ENCODE measurements at places on chromosomes 1 and 21.

GRCh38 chr1:100584761-100585745 lies 47.1 kb downstream of the GPR88 start:
- DNase-seq = no peak

DNA sequence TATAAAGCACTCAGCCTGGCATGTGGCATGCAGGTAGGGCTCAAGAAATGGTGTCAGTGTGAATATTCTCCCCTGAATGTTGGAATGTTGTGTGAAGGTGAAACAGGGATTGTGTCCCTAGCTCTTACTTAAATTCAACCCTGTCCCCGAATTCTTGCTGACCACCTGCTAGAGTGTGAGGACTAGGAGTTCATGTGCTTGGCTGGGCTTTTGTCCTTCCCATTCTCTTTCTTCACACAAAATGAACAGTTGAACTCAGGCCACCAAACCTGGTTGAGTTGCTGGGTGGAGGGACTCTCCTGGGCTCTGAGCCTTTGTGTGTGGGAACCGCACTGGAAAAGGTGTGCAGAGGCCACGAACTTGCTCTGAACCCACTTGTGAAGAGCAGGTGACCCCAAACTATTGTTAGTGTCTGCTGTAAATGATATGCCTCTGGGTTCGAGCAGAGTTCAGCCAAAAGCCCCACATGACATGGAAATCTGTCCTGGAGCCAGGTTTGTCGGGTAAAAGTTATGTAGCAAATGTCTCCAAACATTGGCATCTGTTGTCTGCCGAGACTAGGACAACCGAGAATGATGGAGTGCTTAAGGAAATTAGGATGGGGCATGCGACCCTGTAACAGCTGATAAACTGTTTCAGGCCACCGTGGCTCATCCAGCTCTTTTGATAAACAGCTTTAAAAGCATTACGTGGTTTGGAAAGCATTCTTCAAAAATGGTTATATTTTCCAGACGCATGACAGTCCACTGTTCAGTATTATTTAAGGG lies 144.2 kb downstream of the DHRS3 start:
- no peak for DNase-seq

- DNase-seq = no peak
Observed at GRCh38 chr1:3069491-3070308, 697 bp downstream of the PRDM16 start.

DNA sequence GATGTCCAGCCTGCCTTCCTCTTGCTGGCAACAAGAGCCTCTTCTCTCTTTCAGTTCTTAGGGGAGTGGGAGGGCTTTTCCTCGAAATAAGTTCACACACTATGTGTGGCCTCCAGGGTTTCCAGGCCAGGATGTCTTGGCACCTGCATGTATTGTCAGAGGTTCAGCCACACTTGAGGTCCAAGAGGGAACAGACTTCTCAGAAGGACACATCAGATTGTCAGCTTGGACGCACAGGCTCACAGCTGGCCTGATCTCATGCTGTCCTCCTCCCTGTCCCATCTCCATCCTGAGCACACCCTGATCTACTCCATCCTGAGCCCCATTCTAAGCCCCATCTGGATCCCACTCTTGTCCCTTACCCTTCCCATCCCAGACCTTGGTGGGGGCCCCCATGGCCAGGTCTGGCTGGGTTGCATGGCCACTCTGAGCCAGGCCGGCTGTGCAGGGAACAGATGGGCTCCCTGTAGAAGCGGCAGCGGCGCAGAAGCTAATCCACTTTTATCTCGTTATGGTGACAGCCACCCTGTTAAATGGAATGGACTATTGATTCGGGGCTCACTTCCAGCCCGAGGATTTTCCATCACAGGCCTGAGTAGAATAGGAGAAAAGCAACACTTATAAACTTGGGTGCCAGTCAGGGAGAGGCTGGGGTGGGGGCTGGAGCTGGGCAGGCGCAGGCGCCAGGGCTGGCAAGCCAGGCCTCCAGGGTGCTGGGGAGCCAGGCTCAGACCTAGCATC lies 85.1 kb upstream of the CSF3R start:
- DNase-seq = no peak

GRCh38 chr1:243740255-243740999 lies 109.6 kb downstream of the AKT3 start:
- DNase-seq = no peak

DNA sequence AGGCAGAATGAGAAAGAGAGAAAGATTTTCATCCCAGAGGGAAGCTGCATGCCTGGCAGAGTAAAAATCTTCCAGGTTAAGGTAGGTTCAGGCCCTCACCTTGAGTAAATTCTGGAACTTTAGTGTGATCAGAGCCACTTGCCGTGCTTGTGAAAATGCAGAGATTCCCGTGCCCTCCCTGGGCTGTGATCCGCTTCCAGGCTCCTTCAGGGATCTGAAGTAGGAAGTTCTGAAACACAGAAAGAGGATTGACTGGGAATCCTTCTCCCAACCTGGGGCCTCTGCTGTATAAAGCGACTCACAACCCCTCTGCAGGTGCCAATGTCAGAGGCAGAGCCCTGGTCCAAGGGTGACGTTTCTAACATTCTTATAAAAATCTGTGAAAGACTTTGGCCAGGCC lies 26.6 kb downstream of the NUAK2 start:
- DNase-seq = no peak

DNA sequence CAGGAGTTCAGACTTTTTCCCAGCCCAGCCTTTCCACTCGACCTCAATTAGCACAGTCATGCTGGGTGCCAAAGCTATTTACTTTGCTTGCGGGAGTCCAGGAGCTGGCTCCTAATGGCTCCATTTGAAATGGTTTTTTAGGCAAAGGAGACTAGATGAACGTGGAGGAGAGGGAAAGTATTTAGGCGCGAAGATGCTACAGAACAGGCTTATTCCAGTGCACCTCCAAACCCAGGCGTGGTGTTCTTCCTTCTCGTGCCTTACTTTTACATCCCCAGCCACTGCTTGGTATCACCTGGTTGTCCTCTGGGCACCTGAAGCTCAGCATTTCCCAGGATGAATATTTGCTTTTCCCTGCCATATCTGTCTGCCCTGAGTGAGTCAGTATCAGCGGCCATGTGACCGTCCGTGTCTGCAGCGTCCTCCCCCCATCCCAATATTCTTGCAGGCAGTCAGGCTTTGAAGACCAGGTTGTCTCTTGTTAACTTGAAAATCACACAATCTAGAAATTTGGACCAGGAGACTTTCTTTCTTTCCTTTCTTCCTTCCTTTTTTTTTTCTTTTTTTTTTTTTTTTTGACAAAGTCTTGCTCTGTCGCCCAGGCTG lies 198.5 kb downstream of the DYRK1A start:
- no peak for DNase-seq

DNA sequence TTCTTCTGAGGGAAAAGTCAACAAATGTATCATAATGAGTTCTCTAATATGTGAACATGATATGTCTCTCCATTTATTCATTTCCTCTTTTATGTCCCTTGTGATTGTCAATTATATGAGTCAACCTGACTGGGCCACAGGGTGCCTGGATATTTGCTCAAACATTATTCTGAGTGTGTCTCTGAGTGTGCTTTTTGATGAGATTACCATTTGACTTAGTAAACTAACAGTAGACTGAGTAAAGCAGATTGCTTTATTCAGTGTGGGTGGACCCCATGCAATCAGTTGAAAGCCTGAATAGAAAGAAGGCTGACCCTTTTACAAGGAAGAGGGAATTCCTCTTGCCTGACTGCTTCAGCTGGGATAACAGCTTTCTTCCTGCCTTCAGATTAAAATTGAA lies 142.6 kb downstream of the SLC35F3 start:
- no peak for DNase-seq

- DNase-seq = no peak
Observed at GRCh38 chr1:32242341-32242851, 4.6 kb upstream of the FAM167B start.

- no peak for DNase-seq
Observed at GRCh38 chr1:32858791-32859190, 11.9 kb downstream of the FNDC5 start.

GRCh38 chr1:13864760-13865159 lies 164.8 kb downstream of the PRDM2 start:
- no peak for DNase-seq

- DNase-seq = no peak
Observed at GRCh38 chr1:201219481-201220387, 29.1 kb downstream of the IGFN1 start.

DNA sequence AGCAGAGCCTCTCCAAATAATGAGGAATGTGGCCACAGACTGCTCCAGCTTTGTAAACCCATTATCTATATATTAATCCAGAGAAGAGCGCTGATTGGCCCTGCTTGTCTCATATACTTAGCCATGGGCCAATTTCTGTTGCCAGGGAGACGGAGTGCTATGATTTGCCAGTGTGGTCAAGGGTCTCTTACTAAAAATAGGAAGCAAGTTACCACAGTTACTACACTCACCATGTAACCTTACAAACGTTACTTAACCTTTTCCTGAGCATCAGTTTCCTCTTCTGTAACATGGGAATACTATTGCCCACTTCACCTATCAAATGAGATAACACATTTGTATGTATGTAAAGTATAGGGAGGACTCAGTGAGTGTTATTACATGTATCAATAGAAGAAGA lies 7.7 kb upstream of the S100A2 start:
- no peak for DNase-seq

DNA sequence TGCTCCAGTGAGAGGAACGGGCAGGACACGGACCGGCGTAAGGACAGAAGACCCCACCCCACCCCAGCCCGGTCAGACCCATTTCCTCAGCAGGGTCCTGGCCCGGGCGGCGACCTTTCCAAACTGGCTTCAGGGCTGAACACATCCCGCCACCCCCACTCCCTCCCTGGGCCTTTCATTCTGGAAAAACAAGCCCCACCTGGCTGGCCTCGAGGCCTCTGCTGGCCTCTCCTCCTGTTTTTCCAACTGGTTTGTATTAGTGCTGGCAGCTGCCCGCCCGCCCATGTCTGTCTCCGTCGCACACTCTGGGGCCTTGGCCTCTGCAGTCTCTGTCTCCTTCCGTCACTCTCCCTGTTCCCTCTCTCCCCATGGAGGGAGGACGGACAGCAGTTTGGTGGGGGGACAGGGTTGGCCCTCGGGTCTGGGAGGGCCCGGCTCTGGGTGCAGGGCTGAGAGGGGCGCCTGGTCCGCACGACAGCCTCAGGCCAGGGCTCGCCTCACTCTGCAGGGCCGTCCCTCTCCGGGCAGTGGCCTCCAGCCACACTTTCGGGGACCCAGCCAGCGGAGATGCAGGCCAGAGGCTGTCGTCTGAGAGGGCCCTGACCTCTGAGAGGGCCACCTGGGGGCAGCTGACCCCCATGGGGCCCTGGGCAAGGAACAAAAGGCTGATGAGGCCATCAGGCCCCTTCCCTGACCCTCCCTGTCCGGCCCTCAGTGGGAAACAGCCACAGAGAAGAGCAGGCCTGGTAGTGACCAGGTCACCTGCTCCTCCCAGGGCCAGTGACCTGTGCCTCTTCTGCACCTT lies 1.5 kb upstream of the MXRA8 start:
- no peak for DNase-seq

GRCh38 chr1:39642796-39643195 lies 3.4 kb upstream of the HEYL start:
- no peak for DNase-seq
